ENCODE measurements at places on chromosomes 1 and 21.

DNA sequence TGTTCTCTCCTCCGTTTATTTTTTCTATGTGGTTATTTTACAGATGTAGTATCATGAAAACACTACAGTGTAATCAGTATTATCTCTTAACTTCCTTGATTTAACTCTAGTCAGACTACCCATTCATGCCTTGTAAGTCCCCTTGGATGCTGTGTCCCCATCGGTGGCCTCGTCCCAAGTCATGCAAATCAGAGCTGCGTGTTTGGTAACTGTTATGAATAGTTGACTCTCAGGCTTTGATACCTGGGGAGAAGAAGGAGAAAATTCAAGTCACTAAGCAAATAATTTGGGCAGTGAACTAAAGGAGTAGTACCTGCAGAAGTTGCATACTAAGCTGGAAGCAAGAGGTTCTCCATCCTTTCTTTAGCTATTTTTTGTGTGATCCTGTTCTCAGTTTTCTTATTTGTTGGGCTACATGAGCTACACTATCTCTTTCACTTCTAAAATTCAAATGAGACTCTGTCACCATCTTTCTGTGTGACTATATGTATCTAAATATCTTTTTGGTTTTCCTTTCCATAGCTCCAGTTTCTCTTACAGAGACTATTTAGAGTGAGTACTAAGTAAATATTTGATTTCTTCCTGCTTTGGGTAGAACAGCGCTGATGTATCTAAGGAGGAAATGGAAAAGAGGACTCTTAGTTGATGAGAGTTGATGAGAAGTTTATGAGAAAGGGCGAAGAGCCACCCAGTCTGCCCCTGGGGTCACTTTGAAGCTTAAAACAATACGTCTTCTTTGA, 50.9 kb downstream of the VANGL2 start:
- DNase-seq, result no peak

DNA sequence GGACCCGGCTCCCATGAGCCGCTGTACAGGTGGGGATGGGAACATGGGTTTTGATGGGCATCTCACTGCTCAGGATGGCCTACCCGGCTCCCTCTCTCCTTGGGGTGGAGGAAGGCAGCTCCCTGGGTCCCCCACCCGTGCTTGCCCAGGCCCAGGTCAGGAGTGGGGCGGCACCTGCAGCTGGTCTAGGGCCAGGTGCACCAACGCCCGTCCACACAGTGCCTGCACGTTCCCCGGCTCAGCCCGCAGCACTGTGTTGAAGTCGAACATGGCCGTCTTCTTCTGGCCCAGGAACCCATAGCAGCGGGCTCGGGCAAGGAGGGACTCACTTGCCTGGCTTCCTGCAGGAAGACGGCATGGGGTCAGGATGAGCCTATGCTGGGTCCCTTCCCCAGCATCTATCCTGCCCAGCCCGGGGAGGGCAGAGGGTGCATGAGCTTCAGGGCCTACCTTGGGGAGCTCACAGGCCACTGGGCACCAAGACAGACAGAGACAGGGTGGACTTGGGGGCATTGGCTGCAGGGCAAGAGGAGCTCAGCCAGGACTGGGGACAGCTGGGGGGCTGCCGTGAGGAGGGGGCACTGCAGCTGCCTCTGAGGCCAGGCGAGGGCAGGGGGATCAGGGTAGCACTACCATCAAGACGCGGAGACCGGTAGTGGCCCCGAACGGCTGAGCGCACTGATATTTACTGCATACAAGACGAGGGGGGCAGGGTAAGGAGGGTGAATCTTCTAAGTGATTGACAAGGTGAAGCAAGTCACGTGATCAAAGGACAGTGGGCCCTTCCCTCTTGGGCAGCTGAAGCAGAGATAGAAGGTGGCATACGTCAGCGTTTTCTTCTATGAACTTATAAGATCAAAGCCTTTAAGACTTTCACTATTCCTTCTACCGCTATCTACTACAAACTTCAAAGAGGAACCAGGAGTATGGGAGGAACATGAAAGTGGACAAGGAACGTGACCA, 17.8 kb downstream of the TTC34 start:
- DNase-seq, result no peak

GRCh38 chr1:112026016-112026415, 36.5 kb upstream of the KCND3 start:
- no peak for DNase-seq

- DNase-seq, result peak; percentile 3
Measured at GRCh38 chr1:177383715-177384114, 213.0 kb downstream of the BRINP2 start.

DNA sequence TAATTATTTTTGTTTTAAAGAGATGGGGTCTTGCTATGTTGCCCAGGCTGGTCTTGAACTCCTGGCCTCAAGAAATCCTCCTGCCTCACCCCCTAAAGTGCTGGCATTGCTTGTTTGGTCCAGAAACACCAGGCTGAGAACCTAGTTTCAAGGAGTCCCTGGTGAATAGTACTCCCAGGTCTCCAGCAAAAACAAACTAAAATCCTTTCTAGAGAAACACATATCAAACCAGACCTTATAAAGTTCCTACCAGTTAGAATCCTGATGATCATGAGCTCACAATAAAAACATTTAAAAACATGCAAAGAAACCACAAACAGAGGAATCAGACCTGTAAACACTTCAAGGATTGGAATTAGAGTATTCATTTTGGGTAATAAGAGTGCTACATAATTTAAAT, 34.4 kb upstream of the PADI1 start:
- DNase-seq, result peak; percentile 31

GRCh38 chr1:50967416-50968157, 2.5 kb upstream of the CDKN2C start:
- peak; percentile 55 for DNase-seq

DNA sequence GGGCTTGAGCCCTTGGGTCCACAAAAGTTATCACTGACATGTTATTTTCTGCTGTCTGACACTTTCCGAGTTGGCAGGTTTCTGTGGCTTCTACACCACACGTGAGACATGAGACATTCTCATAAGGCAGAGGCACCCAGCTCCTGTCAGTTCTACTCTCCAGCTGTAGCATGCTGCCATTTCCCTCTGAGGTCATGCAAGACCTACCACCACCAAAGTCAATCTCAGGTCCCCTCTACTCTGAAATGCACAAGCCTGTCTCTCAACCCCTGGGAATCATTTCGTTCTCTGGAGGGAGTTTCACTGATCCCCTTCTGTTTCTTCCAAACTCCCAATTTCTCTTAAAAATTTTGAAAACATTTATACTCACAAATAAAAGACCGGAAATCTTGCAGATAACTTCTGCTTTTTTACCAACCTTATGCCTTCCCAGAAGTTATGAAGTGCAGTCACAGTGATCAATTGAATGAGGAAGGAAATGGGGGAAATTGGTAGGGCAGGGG, 39.5 kb upstream of the CR2 start:
- no peak for DNase-seq

DNA sequence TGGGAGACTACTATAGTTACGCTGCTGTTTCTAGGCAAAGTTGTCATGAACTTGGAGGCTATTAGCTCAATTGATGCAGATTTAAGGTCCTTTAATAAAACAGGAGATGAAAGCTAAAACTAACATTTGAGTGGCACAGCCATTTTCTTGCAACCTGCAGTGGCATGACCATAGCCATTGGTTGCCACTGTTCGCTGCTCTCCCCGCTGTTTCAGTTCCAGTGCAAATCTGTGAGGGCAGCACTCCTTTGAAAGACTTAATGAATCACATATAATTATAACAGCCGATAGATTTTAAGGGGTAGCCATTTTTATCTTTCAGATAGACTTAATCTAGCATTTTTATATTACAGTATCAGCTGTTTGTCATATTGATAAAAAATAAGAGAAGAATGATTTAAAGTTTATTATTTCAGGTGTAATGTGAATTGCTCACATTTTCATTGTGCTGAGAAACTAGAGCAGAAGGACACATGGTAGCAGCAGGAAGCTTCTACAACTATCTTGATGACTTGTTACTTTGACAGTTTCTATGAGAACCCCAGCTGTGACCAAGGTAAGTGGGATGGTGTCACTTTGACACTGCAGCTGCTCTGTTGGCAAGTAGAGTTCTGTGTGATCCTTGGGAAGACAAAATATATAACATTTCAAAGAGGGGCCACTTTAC, 203.7 kb downstream of the PLA2G4A start:
- no peak for DNase-seq

GRCh38 chr1:224786533-224787250, 142.8 kb upstream of the DNAH14 start:
- peak; percentile 30 for DNase-seq

- DNase-seq, result no peak
Measured at GRCh38 chr1:149967646-149968045, 31.0 kb upstream of the MTMR11 start.

GRCh38 chr1:226976276-226976977, 36.3 kb downstream of the COQ8A start:
- no peak for DNase-seq

DNA sequence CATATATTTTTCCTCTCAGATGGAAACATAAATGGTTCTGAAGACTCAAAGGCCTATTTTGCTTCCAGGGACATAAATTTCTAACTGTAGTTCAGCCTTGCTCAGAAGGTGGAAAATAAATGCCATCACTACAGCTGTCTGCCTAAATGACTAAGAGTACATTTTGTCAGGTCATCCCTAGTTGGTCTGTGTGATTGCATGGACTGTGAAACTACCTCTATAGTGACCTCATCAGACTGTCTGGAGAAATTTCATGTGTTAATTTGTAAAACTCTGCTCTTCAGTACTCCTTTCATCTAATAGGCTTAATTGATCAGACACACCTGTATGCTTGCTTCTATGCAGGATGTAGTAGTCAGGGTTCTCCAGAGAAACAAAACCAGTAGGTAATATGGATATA, 886.9 kb downstream of the AMY1C start:
- DNase-seq, result no peak

- peak; percentile 84 for DNase-seq
Measured at GRCh38 chr21:28540514-28540913, 452.2 kb downstream of the LTN1 start.

- DNase-seq, result no peak
Measured at GRCh38 chr1:160665330-160666078, 18.7 kb upstream of the SLAMF1 start.

- no peak for DNase-seq
Measured at GRCh38 chr1:204649721-204650521, 35.6 kb downstream of the LRRN2 start.

- DNase-seq, result no peak
Measured at GRCh38 chr1:76048219-76048618, 26.3 kb upstream of the ST6GALNAC3 start.

- DNase-seq, result peak; percentile 86
Measured at GRCh38 chr1:22704440-22705067, 6.1 kb upstream of the EPHB2 start.

GRCh38 chr1:97379387-97380075, 541.3 kb downstream of the DPYD start:
- DNase-seq, result peak; percentile 62

DNA sequence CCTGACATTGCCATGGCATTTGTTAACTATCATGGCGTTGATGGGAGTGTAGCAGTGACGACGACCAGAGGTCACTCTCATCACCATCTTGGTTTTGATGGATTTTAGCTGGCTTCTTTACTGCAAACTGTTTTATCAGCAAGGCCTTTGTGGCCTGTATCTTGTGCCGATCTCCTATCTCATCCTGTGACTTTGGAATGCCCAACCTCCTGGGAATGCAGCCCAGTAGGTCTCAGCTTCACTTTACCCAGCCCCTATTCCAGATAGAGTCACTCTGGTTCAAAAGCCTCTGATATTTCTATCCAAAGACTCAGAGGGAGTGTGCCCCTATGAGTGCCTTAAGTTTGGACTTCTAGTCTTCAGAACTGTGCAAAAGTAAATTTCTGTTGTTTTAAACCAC, 130.1 kb downstream of the ADAMTS1 start:
- DNase-seq, result no peak

DNA sequence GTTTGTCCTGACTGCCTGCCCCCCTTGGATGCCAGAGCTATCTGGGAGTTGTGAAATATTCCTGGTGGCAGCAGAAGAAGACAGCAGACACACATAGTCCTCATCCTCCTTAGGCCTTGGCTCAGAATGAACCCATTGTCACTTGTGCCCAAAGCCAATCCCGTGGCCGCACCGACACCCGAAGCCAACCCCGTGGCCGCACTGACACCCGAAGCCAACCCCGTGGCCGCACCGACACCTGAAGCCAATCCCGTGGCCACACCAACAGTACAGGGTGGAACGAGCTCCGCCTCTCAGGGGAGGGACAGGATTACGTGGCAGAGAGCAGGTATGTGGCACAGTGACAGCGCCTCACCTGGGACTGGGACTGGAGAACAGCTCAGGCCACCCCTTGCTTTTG, 186.7 kb downstream of the PRDM16 start:
- no peak for DNase-seq

DNA sequence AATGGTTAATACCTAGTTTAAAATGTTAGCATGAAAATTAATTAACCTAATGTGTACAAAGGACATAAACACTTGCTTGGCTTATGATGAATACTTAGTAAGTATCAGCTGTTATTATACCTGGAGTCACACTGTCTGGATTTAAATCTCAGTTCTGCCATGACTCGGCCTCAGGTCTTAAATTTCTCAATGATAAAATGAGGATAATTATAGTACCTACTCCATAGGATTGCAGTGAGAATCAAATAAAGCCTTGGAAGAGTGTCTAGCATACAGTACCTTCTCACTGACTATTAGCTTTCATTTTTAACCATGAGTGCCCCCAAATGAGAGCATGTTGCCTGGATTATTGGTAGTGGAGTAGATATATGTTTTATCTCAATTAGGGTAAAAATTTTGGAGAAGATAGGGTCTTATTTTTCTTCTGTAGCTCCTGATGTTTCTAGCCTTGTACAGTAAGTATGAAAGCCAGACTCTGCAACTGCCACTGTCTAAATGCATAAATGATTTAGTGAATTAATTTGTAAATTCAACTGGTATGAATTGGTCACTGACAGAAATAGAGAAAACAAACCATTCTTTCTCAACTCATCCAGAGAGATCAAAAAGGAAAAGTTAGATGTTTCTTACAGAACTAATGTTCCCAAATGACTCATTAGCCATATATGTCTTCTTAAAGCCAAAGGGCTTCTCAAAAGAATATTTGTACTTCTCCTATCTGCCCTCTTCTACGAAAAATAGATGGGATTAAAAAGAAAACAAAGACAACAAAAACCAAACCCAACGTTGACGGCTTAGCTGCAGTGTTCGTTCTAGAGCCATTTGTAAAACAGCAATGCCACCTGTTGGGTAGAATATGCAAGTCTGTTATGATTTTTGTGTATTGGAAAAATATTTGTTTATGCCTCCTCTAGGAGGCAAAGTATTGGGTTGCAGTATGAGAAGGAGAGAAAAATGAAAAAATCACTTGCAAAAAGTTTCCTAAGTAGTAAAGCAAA, 53.8 kb upstream of the MROH9 start:
- peak; percentile 79 for DNase-seq

DNA sequence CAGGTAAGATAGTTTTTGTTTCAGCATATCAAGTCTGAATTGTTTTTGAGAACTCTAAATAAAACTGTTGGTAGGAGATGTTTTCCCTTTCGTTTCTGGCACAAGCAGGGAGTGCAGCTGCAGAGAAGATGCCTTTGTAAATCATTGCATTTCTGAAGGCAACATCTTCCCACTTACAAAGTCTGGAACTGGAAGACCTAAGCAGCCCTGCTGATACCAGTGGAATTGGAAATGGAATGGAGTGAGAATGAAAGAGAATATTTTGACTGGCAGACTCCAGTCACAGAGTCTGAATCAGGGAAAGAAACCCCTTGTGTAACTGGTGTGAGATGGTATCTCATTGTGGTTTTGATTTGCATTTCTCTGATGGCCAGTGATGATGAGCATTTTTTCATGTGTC, 815.6 kb downstream of the LTN1 start:
- DNase-seq, result no peak

Measured in fibroblast of the aortic adventitia (primary cell).